Posterior cingulate gyrus (tissue), 11 donors: ENCODE measurements at places on chromosomes 6 and 20.

GRCh38 chr6:167089243-167090142, 33.4 kb upstream of the CCR6 start:
- no peak for DNase-seq

DNA sequence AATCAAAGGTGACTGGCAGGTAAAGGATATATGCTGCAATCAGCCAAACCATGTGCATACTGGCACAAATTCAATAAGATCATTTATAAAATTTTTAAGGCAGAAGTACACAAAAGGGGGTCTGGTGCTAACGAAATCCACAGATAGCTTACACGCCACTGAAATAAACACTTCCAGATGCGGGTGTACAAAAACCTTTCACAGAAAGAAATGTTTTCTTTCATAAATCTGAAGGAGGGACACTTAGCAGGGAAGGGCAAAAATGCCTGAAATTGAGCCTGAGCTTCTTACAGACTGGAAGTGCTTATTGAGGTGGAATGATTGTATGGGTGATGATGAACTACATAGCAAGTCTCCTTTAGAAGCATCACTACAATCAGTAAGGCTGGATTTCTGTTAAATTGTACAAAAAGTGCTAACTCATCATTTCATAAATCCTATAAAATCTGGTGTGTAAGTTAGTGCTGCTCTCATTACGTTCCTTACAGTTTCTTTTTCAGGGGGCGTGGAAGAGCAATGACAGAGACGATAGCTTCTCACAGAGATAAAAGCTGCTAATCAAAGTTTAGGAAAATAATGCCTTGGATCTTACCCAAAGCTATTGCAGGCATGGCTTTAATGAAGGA, 409.3 kb upstream of the RUNX2 start:
- no peak for DNase-seq

GRCh38 chr6:154359679-154360078, 3.1 kb upstream of the IPCEF1 start:
- no peak for DNase-seq

GRCh38 chr20:49287555-49288249, 9.8 kb upstream of the ZNFX1 start:
- no peak for DNase-seq

- no peak for DNase-seq
These were observed 499 bp downstream of the TTI1 start for GRCh38 chr20:38032585-38033329.

- DNase-seq, result no peak
These were observed 30.5 kb upstream of the GLP1R start for GRCh38 chr6:39018103-39018502.

DNA sequence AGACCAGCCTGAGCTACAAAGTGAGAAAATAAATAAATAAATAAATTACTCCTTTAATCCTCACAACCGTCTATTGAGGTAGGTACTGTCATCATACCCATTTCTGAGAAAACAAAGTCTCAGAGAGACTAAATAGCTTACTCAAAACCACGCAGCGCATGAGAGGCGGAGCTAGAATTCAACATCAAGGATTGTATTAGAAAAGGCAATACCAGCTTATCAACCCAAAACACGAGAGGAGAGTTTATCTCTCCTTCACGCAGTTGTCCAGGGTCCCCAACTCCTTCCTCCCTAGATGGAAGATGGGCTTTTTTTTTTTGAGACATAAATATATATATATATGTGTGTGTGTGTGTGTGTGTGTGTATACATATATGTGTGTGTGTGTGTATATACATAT, 12.2 kb downstream of the HNF4A start:
- DNase-seq, result no peak

DNA sequence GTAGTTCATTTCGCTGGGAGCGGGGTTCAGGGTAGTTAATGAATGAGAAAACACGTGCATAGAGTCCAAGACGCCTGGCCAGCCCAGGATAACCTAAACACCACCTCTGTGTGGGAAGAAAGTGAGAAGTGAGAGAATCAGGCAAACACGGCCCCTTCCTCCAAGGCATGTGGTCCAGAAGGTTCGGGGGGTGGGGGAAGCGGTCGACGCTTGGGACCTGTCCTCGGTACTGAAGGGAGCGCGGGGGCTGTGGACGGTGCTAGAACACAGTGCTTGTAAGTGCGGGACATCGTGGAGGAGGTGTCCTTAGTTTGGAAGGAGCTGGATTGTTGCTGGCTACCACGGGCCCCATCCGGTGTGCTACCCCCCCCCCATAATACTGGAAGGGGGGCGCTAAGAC, 1.7 kb upstream of the VSTM2L start:
- DNase-seq, result no peak

GRCh38 chr20:20364593-20365479, 3.1 kb upstream of the INSM1 start:
- DNase-seq, result no peak

GRCh38 chr6:28898710-28898965, 25.1 kb downstream of the TRIM27 start:
- no peak for DNase-seq
